ENCODE measurements at places on chromosomes 1 and 21.

DNA sequence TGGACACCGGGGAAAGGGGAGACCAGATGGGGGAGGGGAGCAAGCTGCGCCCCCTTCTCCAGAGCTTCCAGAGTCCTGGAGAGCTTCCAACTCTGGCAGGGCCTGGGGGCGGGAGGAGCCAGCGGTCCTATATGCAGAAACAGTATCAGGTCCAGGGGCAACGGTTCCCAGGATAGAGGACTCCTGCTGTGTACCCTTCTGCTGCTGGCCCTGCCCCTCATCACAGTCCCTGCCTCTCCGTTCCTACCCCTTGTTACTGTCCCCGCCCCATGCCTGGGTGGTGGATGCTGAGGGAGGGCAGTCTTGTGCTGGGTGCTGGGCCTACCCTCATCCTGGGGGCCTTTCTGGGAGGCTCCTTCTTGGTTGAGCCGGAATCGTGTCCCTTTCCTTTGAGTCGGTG, 19.2 kb upstream of the PEX10 start:
- DNase-seq, result no peak

DNA sequence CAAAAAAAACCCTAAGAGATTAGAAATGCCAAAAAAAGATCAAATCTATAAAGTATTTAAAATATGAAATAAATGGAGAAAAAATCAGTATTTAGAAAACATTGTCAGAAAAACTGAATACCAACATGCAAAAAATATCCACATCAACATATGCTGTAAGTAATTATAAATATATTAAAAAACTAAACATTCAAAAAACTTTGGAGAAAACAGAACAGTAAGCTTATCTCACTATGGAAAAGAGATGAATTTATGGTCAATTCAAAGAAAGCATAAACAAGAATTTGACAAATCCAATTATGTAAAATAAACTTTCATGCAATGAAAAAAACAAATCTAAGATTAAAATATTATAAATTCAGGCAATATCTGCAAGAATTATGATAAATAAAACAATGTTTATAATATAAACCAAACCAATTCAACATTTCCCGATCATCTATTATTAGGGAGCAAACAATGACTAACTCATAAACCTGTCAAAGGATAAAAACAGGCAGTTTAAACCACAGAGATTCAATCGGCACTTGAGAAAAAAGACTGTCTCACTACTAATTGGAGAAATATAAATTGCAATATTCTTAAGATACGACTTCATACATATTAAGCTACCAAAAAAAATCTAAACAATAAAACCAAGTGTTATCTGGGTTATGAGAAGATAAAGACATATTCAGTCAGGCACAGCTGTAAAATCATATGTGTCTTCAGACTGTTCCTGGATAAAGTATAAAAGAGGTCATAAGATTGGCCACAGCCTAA, 21.8 kb downstream of the EYA3 start:
- no peak for DNase-seq

GRCh38 chr1:104019675-104020049, 270.0 kb downstream of the AMY1C start:
- DNase-seq, result no peak

DNA sequence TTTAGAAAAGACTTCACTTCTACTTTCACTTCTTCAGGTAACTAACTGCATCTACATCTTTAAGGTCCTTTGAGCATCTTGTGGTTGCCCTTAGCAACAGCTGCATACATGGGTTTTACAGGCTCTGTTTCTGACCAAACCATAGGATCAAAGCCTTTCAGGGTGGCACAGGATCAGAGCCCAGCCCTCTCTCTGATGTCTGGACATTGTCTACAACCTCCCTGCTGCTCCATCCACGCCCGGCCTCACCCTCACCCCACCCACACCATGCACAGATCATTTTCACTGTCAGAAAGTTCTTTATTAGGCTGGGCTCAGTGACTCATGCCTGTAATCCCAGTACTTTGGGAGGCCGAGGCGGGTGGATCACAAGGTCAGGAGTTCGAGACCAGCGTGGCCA, 5.2 kb downstream of the NCF2 start:
- no peak for DNase-seq

- no peak for DNase-seq
These were observed 187.7 kb upstream of the CACYBP start for GRCh38 chr1:174812016-174812415.

DNA sequence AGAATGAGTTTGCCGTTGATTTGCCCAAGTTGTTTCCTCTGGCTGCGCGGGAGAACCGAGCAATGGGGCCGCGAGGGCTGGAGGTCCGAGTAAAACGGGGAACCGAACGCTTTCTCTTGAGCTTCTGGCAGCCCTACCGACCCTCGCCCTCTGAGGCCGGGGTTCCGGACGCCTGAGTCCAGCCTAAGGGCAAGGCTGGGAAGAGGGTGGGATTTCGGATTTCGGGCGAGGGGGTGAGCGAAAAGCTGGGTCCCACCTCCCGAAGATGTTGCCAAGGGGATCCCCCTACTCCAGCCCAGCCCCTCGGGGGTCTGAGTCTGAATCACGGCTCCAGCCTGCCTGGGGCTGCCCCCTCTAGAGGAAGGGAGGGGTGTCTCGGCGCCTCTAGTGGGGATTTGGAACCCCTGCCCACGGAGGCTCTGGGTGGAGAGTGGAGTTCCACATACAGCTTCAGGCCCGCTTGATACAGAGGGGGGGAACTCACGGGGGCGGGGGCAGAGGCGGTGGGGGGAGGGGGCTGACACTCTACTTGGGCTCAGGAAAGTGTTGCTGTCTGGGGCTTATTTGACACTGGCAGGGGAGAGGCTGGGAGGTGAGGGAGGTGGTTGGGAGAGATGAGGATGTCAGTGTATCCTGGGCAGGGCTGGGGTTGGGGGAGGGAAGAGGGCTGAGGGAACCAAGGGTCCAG, 617 bp downstream of the KIRREL1 start:
- no peak for DNase-seq

DNA sequence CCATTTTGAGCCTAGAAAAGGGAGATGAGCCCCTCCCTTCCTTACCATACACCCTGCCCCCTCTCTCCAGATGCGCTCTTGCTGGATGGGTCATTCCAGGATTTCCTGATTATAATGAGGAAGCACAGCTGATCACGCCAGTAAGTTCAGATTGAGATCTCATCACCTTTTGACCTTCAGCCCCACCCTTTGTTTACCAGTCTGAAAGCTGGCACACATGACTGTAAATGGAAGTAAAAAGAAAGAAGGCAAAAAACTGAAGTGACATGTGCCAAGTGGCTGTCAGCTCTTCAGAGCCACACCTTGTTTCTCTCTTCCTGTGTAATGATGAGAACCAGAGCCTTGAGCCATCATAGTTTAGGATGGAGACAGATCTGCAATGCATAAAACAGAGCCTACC, 27.9 kb downstream of the S1PR1 start:
- no peak for DNase-seq

- DNase-seq, result no peak
These were observed 25.4 kb downstream of the PLA2G4A start for GRCh38 chr1:186854102-186854501.

DNA sequence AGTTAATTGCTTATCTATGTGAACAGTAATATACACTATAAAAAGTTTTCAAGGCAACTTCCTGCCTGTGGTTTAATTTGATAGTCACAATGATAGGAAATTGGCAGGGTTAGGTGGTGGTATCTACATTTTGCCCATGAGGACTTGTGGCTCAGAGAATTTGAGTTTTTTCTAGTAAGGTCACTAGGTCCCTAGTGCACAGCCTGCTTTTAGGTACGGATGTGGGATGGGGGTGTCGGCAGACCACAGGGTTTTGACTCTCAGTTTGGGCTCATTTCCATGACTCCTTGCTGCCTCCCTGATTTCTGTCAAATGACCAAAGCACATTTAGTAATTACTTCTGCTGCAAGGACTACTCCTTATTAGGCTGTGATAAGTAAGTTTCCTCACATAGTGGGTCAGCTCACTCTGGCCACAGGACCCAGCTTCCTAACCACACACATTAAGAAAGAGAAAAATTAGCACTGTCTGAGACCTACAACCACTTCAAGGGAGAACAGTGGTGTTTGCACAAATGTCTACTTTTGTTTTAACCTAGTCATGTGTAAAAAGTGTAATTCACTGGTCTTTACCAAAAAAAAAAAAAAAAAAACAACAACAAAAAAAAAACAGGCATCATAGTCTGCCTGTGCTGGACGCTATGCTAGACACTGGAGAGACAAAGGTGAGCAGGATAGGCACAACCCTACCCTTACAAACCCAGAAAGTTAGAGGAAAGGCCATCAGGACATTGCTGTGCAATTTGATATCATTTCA, 43.7 kb downstream of the MRPL39 start:
- DNase-seq, result no peak

GRCh38 chr1:183385340-183386144, 32.6 kb downstream of the NMNAT2 start:
- DNase-seq, result no peak

GRCh38 chr1:150720098-150720497, 597 bp downstream of the HORMAD1 start:
- DNase-seq, result no peak

DNA sequence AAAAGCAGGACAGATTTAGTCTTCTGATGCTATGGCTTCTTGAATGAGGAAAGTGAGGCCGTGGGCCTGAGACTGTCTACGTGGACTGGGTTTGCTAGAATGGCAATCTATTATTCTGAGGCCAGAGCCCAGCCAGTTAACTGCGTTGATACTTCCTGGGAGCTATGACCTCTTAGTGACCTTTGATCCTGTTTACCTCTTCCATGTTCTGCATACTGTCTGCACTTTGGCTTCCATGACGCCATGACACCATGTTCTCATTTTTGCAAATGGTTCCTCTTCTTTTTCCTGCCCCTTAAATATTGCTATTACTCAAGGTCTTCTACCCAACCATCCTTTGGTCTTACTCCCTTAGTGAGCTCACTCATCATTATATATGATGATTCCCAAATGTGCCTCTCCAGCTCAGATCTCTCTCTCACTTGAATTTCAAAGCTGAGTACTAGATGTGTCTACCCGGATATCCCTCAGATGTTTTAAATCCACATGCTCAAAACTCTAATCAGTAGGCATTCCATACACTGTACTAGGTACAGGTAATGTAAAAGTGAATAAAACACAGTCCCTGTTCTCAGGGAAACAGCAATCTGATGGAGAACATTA, 66.1 kb upstream of the ATP1A1 start:
- no peak for DNase-seq

DNA sequence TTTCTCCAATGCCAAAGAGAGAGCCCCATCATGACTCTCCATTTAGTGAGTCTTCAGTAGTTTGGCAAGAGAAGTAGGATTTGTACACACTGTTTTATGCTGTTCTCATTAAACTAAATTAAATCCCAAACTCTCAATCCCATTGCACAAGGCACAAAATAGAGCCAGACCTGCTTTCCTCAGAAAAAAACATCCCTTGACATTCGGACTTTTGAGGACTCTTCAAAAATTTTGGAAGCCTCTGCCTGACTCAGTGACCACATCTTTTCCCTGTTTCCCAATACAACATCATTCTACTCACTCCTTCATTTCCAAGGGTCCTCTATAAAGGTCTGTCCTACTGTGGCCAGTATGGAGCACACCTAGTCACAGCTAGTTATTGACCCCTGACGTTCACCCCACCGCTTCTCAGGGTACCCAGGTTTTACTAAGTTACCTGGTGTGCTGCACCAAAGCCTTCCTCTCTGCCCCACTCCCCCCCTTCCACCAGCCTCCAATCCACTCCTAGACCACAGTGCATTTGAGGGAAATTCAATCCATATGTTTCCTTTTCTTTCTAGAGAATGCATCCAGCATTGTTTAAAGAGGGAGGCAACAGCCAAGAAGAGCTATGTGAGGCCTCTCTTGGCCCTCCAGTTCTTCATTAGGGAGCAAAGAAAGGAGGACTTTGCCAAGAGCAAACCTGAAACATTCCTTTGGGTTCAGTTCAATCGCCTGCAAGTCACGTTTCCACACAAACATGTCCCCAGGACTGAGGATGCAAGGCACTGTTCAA, 428.7 kb downstream of the PLPP3 start:
- DNase-seq, result no peak

DNA sequence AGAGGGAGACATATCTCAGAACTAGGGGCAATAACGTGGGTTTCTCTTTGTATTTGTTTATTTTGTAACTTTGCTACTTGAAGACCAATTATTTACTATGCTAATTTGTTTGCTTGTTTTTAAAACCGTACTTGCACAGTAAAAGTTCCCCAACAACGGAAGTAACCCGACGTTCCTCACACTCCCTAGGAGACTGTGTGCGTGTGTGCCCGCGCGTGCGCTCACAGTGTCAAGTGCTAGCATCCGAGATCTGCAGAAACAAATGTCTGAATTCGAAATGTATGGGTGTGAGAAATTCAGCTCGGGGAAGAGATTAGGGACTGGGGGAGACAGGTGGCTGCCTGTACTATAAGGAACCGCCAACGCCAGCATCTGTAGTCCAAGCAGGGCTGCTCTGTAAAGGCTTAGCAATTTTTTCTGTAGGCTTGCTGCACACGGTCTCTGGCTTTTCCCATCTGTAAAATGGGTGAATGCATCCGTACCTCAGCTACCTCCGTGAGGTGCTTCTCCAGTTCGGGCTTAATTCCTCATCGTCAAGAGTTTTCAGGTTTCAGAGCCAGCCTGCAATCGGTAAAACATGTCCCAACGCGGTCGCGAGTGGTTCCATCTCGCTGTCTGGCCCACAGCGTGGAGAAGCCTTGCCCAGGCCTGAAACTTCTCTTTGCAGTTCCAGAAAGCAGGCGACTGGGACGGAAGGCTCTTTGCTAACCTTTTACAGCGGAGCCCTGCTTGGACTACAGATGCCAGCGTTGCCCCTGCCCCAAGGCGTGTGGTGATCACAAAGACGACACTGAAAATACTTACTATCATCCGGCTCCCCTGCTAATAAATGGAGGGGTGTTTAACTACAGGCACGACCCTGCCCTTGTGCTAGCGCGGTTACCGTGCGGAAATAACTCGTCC, 1.3 kb upstream of the OLIG2 start:
- no peak for DNase-seq
